ENCODE measurements at places on chromosomes 11 and 22. TPM values are rescaled to one million over a fixed set of nuclear protein-coding genes. Genes with fewer than 3 reads are reported as not detected.
A peak's percentile ranks its signal among the peaks of the same experiment; 100 is the strongest.

MS4A3 gene
- total RNA-seq: not detected

TMEM191B gene
- total RNA-seq: 0.35 TPM

SMPD1 gene
- 28.9 TPM for total RNA-seq

PLAAT3 gene
- 18.7 TPM for total RNA-seq

HTR3A gene
- total RNA-seq: 0.91 TPM

GRCh38 chr11:108112057-108112456 is 9.3 kb upstream of the ACAT1 start:
- no peak overlapping the region for H3K4me3 ChIP-seq
- no peaks in the 10 kb centered on the region for H3K36me3 ChIP-seq
- H3K27ac ChIP-seq: no peak overlapping the region
- no peak for DNase-seq
- peaks cover 9% of the 10 kb centered on the region for H3K4me1 ChIP-seq

GRCh38 chr11:85406316-85406715 is 220.8 kb downstream of the DLG2 start:
- no peaks in the 10 kb centered on the region for H3K27me3 ChIP-seq
- H3K4me3 ChIP-seq: no peak overlapping the region
- H3K4me1 ChIP-seq: no peaks in the 10 kb centered on the region
- H3K36me3 ChIP-seq: no peaks in the 10 kb centered on the region
- DNase-seq: no peak

GRCh38 chr11:73164803-73165540 is 22.9 kb upstream of the FCHSD2 start:
- H3K4me3 ChIP-seq: no peak overlapping the region
- DNase-seq: no peak
- no peaks in the 10 kb centered on the region for H3K27me3 ChIP-seq
- no peak overlapping the region for H3K27ac ChIP-seq
- H3K36me3 ChIP-seq: no peaks in the 10 kb centered on the region
- H3K4me1 ChIP-seq: no peaks in the 10 kb centered on the region

DNA sequence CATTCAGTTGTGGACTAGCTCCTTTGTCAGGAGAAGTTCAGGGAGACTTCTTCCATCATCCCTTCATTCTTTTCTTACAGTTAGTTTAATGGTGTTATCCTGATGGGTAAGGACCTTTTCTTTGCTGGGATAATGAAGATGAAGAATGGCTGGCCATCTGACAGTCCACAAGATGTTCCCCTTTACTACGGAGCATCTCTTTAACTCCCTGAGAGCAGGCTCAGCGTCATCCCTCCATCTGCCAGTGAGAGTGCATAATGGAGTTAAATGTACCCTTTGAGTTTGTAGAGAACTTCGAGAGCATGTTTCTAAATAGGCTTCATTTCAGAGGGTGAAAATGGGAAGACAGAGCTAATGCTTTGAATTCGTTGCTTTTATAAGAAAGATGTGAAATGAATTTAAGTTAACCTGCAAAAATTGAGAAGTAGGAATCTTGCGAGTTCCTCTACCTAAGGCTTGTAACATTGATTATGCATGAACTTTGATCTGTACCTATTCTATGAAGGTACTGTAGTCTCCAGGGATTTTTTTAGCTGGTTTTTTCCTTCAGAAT is 1.7 kb downstream of the EP300 start:
- H3K36me3 ChIP-seq: no peaks in the 10 kb centered on the region
- H3K27ac ChIP-seq: no peak overlapping the region
- H3K27me3 ChIP-seq: no peaks in the 10 kb centered on the region
- H3K4me3 ChIP-seq: peak overlapping the region; percentile 94
- no peak for DNase-seq

DNA sequence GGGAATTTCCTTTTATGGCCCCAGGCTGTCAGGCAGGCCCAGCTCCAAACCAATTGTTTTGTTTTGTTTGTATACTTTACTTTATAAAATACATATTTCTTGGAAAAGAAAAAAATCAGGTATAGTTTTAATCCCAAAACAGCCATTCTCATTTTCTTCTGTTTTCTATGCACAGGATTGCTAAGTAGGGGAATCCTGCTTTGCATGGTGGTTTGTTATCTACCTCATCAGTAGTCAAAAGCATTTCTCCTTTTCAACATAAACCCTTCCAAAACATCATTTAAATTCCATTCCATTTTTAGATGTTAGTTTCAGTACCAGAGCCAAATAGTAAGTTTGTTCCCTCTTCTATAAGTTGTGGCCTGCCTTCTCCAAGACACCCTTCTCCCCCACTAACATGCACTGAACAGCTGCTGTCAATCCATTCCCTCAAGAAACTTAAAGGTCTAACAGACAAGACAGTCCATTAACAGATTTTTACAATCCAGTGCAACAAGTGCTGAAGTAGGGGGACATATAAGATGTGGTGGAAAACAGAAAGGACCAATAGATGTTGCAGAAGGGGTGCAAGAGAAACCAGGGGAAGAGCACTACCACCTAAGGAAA is 3.7 kb downstream of the ILK start:
- DNase-seq: no peak
- no peak overlapping the region for H3K4me3 ChIP-seq
- peaks cover 24% of the 10 kb centered on the region for H3K4me1 ChIP-seq
- peaks cover 9% of the 10 kb centered on the region for H3K36me3 ChIP-seq

DNA sequence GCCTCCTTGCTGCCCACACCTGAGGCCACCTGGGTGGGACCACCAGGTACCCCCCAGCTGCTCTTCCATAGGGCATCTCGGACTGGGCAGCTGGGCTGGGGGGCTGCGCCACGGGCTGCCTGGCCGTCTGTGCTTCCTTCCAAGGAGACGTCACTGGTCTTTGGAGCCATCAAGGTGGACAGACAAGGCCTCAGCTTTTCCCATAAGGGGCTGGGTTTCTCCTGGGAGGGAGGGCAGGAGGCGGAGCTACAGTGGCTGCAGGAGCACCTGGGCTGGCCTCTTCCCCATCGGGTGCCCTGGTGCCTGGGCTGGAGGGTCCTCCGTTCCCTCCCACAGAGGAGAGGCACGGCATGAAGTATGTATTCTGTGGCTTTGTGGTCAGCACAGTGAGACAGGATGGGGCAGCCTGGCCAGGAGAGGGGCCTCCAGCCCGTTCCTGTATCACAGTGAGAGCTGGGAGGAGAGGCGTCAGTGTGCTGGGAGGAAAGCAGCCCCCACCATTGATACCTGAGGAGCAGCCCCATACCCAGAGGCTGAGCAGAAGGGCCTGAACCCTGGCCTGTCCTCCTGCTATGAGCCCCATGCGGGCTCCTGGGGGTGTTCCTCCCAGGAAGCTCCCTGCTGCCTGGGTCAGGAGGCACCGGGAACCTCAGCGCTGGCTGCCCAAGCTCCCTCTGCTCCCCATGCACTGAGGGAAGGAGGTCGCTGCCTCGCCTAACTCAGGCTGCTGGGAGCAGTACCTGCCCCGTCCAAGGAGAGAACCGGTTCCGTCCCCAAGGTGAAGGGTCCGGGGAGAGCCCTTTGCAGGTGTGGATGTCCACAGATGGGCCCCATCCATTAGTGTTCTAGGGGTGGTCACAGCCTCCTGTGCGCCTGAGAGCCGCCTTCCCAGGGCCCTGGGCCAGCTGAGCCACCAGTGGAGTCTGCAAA is 1075.0 kb downstream of the BRD1 start:
- H3K4me3 ChIP-seq: no peak overlapping the region
- H3K36me3 ChIP-seq: no peaks in the 10 kb centered on the region
- no peaks in the 10 kb centered on the region for H3K4me1 ChIP-seq
- no peaks in the 10 kb centered on the region for H3K27me3 ChIP-seq
- no peak overlapping the region for H3K27ac ChIP-seq

DNA sequence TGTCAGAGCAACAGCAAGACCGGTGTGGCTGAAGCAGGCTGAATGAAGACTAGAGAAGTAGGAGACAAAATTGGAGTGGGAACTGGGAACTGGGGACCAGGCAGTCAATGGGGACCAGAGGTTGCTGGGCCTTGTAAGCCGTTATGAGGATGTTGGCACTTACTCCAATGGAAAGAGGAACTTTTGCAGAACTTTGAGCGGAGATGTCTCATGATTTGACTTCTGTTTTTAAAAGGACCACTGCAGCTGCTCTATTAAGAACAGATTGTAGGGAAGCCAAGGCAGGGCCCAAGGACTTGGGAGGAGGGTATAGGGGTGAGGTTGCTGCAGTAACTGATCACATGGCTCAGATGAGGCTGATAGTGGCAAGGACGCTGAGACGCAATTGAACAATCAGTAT is 34.2 kb downstream of the IL18 start:
- no peak overlapping the region for H3K27ac ChIP-seq
- H3K36me3 ChIP-seq: no peaks in the 10 kb centered on the region
- DNase-seq: no peak
- no peaks in the 10 kb centered on the region for H3K27me3 ChIP-seq

DNA sequence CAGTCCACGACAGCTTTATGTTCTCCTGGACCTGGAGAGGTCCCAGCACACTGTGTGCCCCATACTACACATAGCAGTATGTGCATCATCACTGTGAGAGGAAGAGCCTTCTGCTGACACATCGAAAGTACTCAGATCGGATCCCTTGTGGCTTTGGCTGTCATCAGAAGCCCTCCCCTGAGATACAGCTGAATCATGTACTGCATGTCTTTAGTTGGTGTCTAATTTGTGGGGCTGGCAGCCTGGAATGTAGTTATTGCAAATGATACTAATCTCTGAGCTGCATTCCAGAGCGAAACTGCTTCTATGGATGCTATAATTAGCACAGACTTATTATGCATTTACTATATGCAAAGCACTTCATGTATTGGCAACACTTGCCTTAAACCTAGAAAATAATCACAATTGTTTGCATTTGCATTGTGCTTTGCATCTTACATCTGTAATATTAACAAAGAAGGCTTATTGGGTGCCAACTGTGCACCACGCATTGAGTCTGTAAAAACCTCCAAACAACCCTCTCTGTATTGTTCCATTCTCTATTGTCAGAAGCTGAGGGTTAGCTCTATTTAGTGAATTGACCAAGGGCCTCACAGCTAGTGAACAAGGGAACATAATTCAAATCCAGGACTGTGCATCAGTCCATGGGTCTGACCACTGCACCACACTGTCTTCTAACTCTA is 89.2 kb upstream of the CRTAM start:
- no peak for DNase-seq
- H3K4me1 ChIP-seq: no peaks in the 10 kb centered on the region
- H3K27me3 ChIP-seq: no peaks in the 10 kb centered on the region

DNA sequence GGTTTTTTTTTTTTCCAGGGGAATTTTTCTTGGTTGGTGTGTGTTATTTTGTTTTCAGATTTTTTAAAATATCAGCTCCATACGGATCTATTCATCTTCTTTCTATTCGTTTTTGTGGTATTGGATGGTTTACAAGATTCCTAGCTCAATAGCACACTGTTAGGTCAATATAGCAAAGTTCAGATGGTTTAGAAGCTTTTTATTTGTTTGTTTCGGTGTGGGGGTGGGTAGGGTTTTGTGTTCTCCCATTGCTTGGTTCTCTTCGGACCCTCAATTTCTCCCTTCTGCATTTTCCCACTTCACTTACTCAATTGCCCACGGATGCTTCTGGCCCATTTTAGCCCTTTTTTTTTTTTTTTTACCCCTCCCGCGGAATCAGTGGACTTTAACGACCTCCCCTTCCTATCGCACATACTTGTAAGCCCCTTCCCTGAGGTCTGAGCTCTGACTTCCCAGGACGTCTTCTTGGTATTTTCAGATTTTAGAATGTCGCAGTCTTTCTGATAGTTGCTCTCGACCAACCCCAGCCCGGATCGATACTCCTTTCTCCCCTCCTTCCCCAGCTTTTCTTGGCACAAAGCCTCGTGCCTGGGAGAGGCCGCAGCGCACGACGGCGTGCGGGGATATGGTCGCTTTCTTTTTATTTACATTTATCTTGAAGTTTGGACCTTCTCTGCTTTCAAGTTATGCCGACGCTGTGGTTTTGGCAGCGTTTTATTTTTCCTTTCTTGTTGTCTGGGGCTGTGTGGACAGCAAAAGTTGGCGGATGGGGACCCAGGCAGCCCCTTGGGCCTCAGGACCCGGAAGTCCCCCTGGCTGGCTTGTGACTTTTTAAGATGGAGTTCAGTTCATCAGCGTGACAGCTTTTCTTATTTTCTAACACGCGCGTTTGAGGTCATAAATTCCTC is 4.4 kb upstream of the SPDYC start:
- no peaks in the 10 kb centered on the region for H3K27me3 ChIP-seq
- no peaks in the 10 kb centered on the region for H3K4me1 ChIP-seq
- peak overlapping the region; percentile 5 for H3K4me3 ChIP-seq
- no peak for DNase-seq
- H3K36me3 ChIP-seq: no peaks in the 10 kb centered on the region

GRCh38 chr22:42180349-42180842 is 49.8 kb upstream of the CYP2D6 start:
- peaks cover 10% of the 10 kb centered on the region for H3K4me1 ChIP-seq
- H3K27me3 ChIP-seq: no peaks in the 10 kb centered on the region
- peak overlapping the region; percentile 37 for H3K27ac ChIP-seq
- H3K4me3 ChIP-seq: no peak overlapping the region
- H3K36me3 ChIP-seq: no peaks in the 10 kb centered on the region

GRCh38 chr11:69275178-69275577 is 18.8 kb upstream of the MYEOV start:
- peaks cover 35% of the 10 kb centered on the region for H3K4me1 ChIP-seq
- H3K4me3 ChIP-seq: no peak overlapping the region
- no peak for DNase-seq

DNA sequence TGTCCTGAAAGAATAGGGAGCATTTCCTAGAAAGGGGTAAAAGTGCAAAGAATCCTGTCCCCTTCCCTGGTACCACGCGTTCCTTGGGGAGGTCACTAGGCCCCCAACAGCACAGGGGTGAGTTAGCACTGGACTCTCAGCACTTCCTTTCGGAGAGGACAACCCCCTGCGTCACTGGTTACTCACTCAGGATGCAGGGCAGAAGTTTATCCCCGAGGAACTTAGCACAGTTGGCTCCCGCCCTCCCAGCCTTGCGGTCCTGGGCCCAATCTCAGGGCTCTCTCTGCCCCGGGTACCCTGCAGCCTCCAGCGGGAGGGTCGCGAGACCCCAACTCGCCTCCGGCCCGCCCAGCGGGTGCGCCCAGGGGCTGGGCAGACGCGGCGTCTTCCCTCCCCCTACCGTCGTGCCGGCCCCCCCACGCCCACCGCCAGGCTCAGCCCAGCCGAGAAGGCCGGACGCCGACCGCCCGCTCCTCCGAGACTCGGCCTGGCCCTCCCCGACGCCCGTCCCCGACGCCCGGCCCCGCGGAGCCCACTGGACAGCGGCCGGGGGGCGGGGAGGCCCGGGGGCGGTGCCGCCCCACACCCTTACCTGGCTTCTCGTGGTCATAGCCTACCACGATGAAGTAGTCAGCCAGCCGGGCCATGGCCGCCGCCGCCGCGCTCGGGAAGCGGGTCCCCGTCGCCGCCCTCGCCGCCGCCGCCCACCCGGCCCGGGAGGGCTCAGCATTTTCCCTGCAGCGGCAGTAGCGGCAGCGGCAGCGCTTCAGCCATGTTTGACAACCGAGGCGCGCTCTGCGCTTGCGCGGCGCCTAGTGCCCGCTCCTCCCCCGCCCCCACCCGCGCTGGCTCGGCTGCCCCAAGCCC is at the start of gene SBF2:
Gene SBF2, minus strand, starts transcription at position 797 of the 867 bp plus-strand sequence. Its CDS starts 150 bp downstream, at position 647.
- peak within 1 kb of the TSS; percentile 98 for H3K4me3 ChIP-seq
- H3K36me3 ChIP-seq: no peaks in the 10 kb centered on the region
- H3K4me1 ChIP-seq: no peaks in the 10 kb centered on the region
- peak within 1 kb of the TSS; percentile 93 for H3K27ac ChIP-seq
